MCF 10A (cell line): ENCODE measurements at places on chromosomes 2 and 18. TPM values are rescaled to one million over a fixed set of nuclear protein-coding genes. Genes with fewer than 3 reads are reported as not detected.

The EVA1A gene
- 7.6 and 14.4 TPM in 2 replicates for total RNA-seq

The LRRTM4 gene
- total RNA-seq = not detected in 2 replicates

The ASXL3 gene
- total RNA-seq = not detected in 2 replicates

The AGAP1 gene
- 41.3 and 42.4 TPM in 2 replicates for total RNA-seq

The LINC00305 gene
- not detected in 2 replicates for total RNA-seq

The ACTG2 gene
- total RNA-seq = not detected in 2 replicates

The APLF gene
- 4.0 TPM in 2 replicates for total RNA-seq

The PTH2R gene
- total RNA-seq = not detected in 2 replicates

The SERPINB4 gene
- total RNA-seq = not detected in 2 replicates

The CMPK2 gene
- total RNA-seq = 0.40 TPM in 1 of 2 replicates, not detected in the other

The CPO gene
- not detected in 2 replicates for total RNA-seq

The REG3A gene
- total RNA-seq = not detected in 2 replicates

The C2orf76 gene
- total RNA-seq = 9.7 and 9.8 TPM in 2 replicates

The NETO1 gene
- 0.82 TPM in 1 of 2 replicates, not detected in the other for total RNA-seq

The DSEL gene
- 14.9 and 19.0 TPM in 2 replicates for total RNA-seq

The CELF4 gene
- total RNA-seq = not detected in 2 replicates

The UGT1A3 gene
- total RNA-seq = not detected in 2 replicates

The NDUFAF7 gene
- 16.1 and 18.3 TPM in 2 replicates for total RNA-seq

The SNORC gene
- 7.8 and 8.2 TPM in 2 replicates for total RNA-seq
